GM23338 (cell line): ENCODE measurements at places on chromosomes 2 and 18.

GRCh38 chr2:38535744-38536506 lies 66.8 kb downstream of the HNRNPLL start:
- DNase-seq, result peak; percentile 92

DNA sequence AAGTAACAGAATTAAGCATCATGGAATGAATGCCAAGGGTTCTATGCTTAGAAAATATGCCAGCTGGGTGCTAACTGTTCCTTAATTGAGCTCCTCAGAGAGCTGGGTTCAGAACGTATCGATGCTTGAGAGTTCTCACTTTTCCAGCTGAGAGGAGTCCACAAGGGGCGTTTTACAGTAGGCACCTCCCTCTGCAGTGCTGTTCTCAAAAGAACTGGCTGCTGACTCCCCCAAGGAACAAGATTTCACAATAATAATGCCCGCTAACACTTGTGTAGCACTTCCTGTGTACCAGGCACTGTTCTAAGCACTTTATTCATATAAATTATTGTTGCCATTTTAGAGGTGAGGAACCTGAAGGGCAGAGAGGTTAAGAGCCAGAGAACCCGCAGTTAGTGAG lies 18.1 kb upstream of the TMEM237 start:
- DNase-seq, result peak; percentile 28

DNA sequence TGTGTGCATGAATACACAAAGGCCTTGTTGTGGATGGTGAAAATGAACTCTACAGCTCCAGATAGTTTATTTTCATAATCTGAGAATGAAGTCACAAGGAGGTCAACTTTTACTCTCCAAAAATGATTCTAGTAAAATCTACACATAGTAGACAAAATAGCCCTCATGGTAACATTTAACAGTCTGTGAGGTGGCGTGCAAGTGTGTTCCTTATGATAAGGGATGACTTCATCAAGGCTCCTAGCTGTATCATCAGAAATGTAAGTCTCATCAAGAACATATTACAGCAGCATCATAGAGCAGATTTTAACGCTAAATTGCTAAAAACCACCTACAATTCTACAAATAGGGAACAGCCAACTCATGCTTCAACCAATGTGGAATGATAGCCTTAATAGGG lies 72.3 kb upstream of the RIOK3 start:
- DNase-seq, result no peak

GRCh38 chr2:191174442-191174841 lies 23.6 kb upstream of the STAT4 start:
- DNase-seq, result peak; percentile 6

DNA sequence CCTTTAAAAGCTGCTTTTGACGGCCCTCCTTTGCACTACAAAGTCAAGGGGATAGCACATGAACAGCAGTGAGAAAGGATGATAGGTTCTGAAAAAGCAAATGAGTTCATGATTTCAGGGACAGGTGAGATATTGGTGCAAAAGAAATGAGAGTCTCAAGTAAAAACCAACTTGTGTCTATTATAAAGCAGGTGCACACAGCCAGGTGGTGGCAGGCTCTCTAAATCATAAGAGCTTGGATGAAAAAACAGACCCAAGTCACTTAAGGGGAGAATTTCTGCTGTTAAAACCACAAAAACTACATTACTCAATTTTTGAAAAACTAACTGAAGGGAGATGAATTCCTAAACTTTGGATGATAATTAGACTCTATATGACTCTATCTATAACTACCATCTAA lies 201.5 kb downstream of the SP3 start:
- DNase-seq, result no peak

- peak; percentile 82 for DNase-seq
Measured at GRCh38 chr2:63051042-63051794, 588 bp downstream of the OTX1 start.

- no peak for DNase-seq
Measured at GRCh38 chr18:6031002-6031401, 135.7 kb upstream of the TMEM200C start.

GRCh38 chr2:54773838-54774237 lies 50.4 kb downstream of the EML6 start:
- DNase-seq, result peak; percentile 71

- no peak for DNase-seq
Measured at GRCh38 chr2:55460562-55460961, 40.9 kb upstream of the CCDC88A start.

DNA sequence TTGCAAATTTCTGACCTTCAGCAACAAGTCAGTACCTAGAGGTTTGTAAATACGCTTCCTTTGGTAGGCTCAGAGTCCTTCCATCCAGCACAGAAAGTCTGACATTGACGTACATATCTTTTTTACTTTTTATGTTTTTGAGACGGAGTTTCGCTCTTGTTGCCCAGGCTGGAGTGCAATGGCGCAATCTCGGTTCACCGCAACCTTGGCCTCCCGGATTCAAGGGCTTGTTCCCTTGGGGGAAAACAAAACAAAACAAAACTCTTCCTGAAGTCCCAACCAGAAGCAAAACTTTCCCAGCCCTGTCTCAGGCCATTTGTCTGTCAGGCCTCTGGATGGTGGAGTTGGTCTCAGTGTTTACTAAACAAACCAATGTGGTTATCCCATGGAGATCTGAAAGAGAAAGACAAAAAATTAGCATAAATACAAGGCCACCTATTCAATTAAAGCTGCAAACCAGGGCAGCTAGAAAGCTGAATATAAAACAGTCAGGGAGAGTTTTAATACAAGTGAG lies 29.6 kb upstream of the ATL2 start:
- peak; percentile 35 for DNase-seq

GRCh38 chr18:41969881-41970280 lies 14.8 kb downstream of the PIK3C3 start:
- no peak for DNase-seq

DNA sequence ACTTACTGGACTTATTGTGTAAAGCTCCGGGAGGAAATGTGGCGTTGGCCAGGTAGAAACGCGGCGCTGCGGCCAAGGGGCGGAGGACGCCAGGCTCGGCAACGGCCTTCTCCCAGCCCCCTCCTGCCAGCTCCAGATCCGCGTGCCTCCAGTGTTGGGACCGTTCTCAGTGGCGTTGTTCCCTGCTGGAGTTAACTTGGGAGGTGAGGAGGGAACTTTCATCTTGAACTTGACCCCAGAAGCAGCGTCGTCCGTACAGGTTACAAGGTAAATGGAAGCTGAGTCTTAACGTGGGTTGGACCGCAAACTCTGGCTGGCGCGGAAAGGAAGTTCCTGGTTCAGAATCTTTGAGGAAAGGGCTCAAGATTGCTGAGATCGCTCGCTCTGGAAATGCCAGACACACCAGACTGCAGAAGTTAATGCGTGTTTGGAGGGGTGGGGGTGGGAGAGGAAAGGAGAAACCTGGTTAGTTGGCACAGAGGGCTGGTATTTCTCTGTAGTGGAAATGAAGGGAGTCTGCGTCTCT lies 1.3 kb downstream of the TANC1 start:
- DNase-seq, result peak; percentile 73

GRCh38 chr2:31944828-31945571 lies 65.8 kb downstream of the MEMO1 start:
- DNase-seq, result no peak
